KBM-7 (cell line): ENCODE measurements at places on chromosomes 13 and 19.

GRCh38 chr13:80341101-80341755 is at the start of gene SPRY2:
TSS of gene SPRY2 (minus strand) at chr13:80341126. CDS start at chr13:80337705, 3,421 bp downstream.
- DNase-seq = peak; percentile 90

DNA sequence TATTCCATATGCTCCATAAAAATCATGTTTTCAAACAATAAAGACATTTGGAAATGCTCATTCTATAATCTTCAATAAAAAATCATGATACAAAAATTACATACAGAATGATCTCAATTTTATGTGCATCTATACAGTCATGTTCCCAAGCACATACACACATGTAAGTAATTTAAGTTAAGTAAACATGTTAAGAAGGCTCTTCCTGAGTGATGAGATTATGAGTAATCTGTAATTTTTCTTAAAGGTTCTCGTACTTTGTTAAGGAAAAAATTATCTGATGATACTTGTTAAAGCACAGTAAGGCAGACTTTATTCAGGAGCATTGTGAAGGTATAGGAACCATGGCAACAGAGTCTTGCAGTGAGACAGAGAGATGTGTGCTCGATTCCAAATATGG is 30.0 kb upstream of the DLEU7 start:
- DNase-seq = no peak

GRCh38 chr13:75760131-75761021 is 124.2 kb downstream of the LMO7 start:
- DNase-seq = no peak

DNA sequence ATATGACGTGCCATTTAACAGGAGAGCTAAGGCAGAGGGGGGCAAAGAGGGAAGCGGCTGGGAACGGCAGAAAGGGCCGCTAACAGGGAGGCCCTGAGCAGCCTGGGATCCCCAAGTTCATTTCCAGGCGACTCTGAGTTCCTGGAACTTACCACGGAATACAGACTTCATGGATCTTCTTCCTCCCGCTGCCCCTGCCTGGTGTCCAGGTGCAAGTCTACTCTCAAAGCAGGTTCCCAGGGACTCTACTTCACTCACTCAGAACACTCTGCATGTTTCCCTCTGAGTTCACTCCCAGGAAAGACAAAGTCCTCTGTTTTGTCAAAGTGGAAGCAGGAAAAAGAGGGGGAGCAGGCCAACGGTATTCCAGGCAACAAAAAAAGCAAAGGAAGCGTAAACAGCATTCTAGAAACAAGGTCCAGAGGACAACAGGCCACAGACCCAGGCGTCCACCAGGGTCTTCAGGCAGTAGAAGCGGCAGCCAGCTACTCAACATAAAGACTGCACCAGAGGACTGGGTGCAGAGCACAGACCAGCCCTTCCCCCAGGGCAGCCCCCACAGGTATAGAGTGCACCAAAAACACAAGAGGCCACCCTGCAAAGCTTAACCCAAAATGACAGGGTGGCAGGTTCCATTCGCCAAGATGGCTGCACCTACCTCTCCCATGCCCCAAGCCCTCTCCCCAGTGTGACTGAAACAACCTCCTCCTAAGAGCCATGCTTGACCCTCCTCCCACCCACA is 3.0 kb downstream of the MIER2 start:
- DNase-seq = no peak

DNA sequence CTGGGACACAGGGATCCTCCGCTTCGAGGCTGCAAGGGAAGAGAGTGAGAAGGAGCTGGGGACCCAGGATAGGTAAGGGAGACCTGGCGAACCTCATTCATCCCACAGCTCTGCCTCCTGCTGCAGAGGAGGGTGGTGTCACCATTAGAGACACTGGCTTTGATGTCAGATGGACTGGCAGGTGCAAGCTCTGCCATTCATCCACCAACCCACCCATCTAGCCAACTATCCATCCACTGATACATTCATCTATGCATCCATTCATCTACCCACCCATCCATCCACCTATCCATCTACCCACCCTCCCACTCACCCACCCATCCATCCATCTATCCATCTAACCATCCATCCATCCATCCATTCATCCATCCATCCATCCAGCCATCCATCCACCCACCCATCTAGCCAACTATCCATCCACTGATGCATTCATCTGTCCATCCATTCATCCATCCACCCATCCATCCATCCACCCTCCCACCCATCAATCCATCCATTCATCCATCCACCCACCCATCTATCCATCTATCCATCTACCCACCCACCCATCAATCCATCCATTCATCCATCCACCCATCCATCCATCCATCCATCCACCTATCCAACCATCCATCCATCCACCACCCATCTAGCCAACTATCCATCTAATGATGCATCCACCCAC is 5.7 kb downstream of the C19orf33 start:
- DNase-seq = no peak

DNA sequence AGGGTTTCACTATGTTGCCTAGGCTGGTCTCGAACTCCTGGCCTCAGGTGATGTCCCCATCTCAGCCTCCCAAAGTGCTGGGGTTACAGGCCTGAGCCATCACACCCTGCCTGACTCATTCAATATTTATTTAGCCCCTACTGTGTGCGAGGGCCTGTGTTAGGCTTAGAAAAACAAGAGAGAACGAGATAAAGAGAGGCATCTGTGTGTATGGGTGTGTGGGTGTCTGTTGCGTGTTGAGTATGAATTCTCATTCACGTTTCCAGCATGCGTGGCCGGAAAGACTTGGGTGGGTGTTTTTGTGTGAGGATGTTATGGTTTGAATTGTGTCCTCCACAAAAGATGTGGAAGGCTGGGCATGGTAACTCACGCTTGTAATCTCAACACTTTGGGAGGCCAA is 9.5 kb downstream of the GADD45B start:
- DNase-seq = no peak

DNA sequence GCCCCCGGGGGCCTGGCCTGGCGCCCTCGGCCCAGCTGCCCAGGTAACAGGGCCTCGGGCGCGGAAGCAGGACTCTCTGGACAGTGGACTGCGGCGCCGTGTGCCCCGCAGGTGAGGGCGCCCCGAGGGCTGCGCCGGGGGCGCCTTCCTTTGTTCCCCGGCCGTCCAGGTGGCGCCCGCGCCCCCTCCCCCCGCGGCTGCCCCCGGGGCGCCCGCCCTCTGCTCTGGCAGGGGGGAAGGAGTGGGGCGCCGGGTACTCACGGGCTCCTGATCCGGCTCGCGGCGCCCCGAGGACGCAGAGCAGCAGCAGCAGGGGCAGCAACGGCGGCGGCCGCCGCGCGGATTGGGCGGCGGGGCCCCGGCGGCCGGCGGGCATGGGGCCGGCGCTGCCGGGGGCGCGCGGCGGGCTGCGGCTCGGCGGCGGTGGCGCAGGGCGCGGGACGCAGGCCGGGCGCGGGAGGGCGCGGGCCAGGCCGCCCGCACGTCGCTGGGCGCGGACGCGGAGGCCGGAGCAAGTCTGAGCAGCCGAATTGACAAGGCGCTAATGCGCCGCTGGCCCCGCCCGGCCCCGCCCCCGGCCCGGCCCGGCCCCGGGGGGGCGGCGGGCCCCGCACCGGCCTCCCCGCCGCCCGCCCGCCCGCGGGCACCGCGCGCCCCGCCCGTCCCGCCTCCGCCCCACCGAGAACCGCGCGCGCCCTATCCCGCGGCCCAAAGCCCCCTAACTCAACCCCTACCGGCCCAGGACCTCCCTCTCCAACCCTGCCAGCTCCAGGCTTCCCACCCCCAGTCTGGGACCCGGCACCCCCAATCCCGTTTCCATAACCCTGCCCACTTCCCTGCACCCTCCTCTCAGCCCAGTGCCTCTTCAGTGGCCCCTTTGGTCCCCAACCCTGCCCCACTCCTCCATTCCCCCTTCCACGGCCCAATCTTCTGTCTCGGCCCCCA is at the start of gene CRLF1:
Gene CRLF1 (minus strand): TSS at position 519 of the 945 bp plus-strand sequence. CDS start 143 bp downstream, at position 376.
- no peak for DNase-seq

DNA sequence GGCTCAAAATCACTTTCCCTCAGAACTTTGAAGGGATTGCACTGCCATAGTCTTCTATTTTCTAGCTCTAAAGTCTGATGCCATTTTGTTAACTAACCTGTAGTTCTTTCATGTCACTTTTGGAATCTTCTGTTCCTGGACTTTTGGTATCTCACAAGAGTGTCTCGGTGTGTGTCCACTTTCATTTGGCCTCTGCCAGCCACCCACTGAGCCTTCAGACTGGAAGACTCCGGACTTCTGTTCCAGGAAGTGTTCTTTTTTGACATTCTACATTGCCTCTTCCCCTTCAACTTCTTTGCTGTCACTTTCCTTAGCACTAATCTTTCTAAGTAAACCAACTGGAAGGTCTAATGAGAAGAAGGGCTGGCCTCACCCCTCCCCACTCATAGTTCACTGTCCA is 25.0 kb upstream of the LAMP1 start:
- no peak for DNase-seq

- no peak for DNase-seq
These were observed 50.9 kb downstream of the AKAP11 start for GRCh38 chr13:42322806-42323205.
